ENCODE measurements at places on chromosomes 5 and 9.

DNA sequence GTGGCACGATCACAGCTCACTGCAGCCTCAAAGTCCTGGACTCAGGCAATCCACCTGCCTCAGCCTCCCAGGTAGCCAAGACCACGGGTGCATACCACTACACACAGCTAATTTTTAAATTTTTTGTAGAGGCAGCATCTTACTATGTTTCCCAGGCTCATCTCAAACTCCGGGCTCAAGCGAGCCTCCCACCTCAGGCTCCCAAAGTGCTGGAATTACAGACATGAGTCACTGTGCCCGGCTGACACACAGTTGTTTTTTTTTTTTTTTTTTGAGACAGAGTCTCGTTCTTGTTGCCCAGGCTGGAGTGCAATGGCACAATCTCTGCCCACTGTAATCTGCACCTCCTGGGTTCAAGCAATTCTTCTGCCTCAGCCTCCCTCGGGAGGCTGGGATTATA is 70.1 kb upstream of the CNOT6 start:
- no peak for DNase-seq

DNA sequence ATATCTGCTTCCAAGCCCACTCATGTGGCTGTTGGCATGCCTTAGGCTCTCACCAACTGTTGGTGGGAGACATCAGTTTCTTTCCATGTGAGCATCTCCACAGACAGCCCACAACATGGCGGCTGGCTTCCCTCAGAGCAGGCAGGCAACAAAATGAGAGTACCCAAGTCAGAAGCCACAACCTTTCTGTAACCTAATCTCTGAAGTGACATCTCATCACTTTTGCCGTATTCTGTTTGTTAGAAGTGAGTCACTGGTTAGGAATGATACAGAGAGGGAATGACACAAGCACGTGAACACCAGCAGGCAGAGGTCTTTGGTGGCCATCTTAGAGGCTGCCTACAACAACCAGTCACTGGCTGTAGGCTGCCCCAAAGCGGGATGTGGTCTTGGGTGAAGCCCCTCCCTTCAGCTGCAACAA is 88.6 kb upstream of the RASGRF2 start:
- peak; percentile 46 for DNase-seq

DNA sequence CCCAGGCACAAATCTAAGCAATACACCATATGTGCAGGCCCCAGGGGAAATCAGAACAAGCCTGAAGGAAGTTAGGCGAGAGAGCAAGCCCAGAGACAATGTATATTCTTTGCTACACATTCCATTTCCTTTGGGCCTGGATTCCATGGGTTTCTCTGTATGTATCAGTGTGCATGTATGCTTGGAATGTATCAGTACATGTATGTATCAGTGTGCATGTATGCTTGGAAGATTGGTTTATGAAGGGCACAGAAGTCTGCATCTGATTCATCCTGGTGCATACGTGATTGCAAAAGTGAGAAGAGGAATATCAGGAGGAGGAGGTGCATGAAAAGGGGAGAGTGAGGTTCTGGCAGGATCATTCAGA is 232.6 kb upstream of the ANKRD55 start:
- DNase-seq: no peak

- no peak for DNase-seq
These were observed 65.8 kb upstream of the PAPPA start for GRCh38 chr9:116087751-116088194.

DNA sequence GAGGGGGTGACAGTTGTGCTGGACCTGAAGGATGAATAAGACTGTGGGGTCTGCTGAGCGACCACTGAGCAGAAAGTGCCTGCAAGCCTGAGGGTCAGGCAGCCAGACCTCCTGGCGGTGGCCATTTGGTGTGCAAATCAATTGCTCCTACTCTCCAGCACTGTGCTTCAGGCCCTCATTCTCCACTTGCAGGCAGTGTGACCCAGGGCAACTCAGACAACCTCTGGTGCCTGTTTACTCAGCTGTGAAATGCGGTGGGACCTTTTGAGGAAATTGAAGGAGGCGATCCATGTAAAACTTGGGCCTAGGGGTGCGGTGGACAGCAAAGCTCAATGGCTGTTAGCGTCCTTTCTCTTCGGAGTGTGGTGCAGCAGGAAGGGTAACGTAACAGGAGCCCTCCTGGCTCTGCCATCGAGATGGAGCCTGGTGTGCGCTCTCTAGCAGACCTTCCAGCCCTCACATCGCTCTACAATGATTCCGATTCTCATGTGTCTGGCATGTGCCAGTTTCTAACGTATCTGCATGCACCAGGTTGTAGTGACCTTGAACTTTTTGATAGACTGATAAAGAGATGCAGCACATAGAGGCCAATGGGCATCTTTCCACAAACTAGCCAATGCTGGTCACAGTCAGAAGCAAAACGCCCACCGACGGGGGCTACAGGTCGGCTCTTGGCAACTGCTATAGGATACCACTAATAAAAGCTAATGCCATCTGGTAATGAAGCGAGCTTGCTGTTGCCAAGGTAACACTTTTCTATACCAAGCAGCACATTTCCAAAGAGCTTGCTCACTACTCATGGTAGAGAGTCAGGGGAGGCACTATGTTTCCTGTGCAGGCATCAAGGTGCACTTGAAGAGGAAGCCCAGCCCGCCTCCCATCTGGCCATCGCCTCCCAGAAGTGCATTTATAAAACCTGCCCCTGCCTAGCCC is 159.7 kb upstream of the RAPGEF1 start:
- DNase-seq: no peak

GRCh38 chr5:1304033-1304432 is 9.2 kb upstream of the TERT start:
- no peak for DNase-seq

- DNase-seq: peak; percentile 93
These were observed at the start of gene CEP72 for GRCh38 chr5:611731-612486. TSS of gene CEP72 (plus strand) at chr5:612340. CDS start at chr5:612362, 22 bp downstream.

- DNase-seq: no peak
These were observed 408.3 kb upstream of the CLINT1 start for GRCh38 chr5:158267228-158267627.

DNA sequence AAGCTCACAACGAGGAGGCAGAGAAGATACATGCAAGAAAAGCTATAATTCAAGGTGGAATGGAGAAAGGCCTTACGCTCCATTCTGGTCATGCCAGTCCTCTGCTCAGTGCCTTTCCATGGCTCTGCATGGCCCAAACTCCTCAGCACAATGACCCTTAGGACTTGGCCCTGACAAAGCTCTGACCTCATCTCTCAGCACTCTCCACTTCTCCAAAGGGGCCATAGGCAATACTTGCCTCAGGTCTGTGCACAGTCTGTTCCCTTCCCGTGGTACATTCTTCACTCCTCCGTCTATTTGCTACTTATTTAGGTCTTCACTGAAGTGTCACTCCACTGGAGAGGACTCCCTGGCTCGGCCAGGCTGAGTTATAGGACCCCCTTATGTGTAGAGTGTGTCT is 24.7 kb downstream of the SLC36A3 start:
- DNase-seq: no peak

DNA sequence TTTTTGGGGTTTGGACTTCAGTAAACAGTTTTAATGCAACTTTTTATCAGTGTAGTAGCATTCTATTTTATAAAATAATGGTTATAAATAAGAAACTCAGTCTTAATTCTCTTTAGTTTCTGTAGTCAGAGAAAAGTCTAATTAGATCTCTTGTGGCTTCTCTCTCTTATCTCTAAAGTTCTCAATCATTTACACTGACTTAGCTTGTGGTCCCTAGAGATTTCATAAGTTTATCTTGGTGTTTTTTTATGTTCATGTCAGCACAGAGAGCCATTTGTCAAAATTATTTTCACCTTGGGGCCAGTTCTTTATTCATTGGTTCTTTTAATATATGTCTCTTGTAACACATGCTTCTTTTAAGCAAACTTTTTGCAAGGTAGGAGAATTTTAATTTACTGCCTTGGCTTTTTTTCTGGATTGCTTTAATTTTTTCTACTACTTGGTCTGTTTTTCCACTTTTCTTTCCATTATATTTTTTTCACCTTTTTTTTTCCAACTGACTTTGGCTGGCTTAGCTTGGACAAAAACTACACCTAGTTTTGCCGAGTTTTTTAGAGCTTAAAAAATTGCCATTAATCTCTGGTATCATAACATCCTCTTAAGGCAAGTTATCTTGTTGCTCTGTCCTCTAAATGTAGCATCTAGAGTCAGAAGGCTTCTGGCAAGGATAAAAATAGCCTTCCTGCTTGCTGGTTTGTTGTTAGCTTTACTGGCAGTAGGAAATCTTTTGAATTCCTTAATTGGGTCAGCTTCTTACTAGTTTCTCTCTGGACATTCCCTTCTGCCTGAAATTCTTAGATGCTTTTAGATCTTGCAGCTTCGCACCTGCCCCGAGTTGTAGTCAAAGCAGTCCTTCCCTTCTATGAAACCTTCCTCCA is 35.3 kb downstream of the CPEB4 start:
- no peak for DNase-seq

- DNase-seq: no peak
These were observed 538.5 kb upstream of the DMAC1 start for GRCh38 chr9:8337834-8338766.

DNA sequence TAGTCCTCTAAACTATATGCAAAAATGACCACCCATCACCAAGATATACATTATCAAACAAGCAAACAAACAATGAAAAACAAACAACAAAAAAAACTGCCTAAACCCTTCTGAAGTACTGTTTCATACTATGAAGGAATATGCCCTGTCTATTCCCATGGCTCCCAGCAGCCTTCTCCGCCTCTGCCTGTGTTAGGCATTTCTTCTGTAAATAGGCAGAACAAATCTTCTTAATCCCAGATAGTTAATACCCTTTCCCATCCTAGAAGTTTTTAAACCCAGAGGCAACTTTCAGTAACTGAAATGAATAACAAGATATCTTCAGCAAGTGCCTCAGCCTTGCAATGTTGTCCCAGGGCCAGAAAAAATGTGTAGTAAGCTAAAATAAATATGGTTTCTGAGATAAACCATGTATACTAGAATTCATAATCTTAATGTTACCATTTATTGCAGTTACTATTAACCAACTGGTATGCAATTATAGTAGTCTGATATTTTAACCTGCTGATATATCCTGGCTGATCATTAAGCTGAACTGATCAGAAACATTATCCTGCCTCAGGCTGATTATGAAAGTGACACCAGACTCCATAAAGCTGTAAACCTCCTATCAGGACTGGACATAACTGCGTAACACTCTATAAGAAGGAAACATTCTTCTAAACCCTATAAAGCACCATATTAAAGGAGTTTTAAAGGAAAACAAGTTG is 68.5 kb downstream of the ANKRD31 start:
- DNase-seq: no peak

GRCh38 chr5:43256261-43256966 is 56.8 kb downstream of the HMGCS1 start:
- DNase-seq: no peak

DNA sequence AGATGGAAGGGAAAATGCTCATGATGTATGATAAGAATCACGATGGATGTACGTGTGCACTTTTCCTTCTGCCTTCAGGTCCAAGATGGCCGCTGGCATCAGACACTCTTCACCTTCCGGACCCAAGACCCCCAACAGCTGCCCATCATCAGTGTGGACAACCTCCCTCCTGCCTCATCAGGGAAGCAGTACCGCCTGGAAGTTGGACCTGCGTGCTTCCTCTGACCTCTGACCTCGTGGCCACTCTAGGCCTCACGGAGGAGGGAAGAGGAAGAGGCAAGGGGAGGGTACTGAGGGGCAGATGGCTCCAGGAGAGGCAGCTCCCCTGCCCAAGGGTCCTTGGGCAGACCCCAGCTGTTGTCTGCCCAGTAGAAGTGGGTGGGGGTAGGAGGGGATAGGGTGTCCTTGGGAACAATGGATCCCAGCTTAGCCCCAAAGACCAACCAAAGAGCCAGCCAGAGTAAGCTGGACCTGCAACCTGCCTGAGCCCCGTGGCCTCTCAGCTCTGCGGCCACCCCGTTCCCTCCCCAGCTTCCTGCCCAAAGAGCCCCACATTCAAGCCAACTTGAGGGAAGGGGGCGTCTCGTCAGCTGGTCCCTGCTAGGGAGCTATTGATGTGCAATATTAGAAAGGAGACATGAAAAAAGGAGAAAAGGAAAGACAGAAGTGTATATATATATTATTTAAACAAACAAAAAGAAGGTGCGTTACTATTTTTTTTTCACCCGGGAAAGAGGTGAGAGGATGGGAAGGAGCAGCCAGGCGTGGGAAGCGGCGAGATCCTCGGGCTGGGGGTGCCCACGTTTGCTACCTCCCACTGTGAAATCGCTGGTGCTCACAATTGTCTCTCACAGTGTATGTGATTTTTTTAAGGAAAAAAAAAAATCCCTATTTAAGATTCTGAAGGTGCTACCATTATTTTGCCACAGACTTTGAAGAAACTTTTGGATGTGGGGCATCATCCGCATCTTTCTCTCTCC is 12.1 kb upstream of the ORM1 start:
- no peak for DNase-seq

- no peak for DNase-seq
These were observed 52.1 kb downstream of the C9orf50 start for GRCh38 chr9:129568560-129569501.

DNA sequence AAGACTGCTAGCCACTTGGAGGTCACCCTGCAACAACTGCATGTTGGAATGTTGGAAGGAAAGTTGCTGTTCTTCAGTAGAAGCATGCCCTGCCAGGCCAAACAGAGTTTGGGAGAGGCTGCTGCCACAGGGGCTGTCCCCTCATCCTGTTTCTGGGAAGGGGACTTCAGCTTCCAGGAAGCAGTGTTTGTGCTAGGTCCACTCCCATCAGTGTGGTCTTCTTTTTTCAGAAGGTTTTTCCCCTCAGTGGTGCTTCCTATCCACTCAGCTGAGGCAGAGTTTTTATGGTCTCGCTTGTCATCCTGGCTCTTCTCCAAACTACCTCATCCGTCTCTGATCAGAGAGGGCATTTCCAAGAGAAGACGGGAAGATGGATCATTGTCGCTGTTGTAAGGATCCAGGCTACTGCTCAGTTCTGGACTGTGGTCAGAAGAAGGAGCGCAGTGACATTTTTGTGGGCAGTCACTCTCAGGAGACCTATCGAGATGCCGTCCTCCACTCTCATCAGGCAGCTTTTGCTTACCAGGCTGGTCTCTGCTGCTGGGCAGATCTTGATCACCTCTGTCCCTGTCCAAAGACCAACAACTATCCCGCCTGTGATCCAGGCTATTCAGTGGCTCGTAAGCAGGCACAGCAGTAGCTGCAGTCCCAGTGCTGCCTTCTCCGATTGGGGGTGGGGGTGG is 97.8 kb upstream of the C5orf63 start:
- no peak for DNase-seq

- no peak for DNase-seq
These were observed 1.9 kb upstream of the ZDHHC11 start for GRCh38 chr5:852431-853401.

- no peak for DNase-seq
These were observed 61.8 kb downstream of the WDR36 start for GRCh38 chr5:111153945-111154344.

- DNase-seq: no peak
These were observed 129.2 kb downstream of the LHFPL2 start for GRCh38 chr5:78519198-78519941.

GRCh38 chr5:1656271-1656975 is 132.7 kb upstream of the LPCAT1 start:
- DNase-seq: no peak
